H7 (cell line): ENCODE measurements at places on chromosomes 6 and 20.

DNA sequence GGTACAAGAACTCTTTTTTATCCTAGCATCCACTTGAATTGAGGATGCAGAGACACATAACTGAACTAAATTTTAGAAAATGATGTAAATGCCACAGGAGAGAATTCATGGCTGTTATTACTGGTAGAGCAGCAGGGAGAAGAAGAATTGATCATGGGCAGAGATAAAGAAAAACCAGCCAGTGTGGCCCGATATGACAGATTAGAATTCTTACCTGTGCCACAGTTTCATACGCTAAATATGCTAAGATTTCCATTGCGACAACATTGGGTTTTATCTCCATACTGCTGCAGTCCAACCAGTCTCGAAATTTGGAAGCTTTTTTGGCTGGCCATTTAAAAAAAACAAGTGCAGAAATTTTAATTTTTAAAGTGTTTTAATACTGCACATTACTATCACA lies 373.8 kb upstream of the RUNX2 start:
- no peak for DNase-seq

- DNase-seq, result no peak
These were observed 182.3 kb downstream of the CDH4 start for GRCh38 chr20:61434341-61434781.

- no peak for DNase-seq
These were observed 90.9 kb downstream of the FOXO3 start for GRCh38 chr6:108651340-108652227.

DNA sequence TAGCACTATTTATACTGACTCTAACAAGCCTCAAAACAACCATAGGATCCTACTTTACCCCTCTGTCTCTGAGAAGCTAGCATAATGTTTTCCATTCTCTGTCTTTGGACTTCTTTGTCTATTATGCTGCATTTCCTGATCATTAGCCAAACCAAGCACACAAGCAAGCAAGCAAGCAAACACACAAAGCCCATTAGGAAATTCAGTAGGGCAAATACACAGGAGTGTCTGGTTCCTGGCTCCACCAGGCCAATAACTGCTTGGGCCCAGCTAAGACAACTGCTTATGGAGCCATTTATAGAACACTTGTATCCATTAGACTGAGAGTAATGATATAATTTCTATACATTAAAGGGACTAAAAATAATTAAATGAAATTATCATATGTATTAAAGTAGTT lies 952.9 kb upstream of the EPHA7 start:
- no peak for DNase-seq

DNA sequence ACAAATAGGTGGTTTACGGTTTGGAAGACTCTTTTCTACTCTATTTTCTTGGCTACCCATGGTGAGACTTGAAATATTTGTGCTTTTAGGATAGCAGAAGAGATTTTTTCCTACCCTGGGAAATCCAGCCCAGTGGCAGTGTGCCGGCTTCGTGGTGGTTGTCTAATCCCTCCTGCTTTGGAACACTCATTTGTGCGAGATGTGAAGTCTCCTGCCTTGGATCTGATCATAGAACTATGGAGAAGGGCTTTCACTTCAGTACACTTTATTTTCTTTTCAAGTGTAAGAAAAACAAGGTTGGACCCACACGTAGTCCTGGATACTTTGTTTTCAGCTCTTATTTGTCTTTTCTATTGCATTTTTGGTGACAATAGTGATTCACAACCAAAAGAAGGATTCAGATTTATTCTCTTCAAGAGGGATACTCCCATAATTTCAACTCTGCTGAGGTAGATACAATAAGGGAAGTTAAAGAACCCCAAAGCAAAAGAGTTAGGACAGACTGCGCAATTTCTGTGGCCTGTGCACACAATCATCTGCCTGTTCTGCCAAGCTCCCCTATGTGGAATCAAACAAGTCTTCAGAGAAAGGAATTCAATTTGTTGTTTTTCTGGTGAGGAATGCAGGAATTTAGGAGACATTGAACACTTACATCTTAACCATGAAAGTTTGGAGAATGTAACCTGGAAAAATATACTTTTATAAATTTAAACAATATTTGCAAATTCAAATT lies 413.2 kb downstream of the GJA1 start:
- no peak for DNase-seq

- DNase-seq, result no peak
These were observed 16.6 kb downstream of the MCM9 start for GRCh38 chr6:118918329-118918725.

GRCh38 chr6:130680116-130680515 lies 147.1 kb upstream of the SMLR1 start:
- no peak for DNase-seq

- DNase-seq, result no peak
These were observed 57.6 kb downstream of the GOPC start for GRCh38 chr6:117544716-117545115.

DNA sequence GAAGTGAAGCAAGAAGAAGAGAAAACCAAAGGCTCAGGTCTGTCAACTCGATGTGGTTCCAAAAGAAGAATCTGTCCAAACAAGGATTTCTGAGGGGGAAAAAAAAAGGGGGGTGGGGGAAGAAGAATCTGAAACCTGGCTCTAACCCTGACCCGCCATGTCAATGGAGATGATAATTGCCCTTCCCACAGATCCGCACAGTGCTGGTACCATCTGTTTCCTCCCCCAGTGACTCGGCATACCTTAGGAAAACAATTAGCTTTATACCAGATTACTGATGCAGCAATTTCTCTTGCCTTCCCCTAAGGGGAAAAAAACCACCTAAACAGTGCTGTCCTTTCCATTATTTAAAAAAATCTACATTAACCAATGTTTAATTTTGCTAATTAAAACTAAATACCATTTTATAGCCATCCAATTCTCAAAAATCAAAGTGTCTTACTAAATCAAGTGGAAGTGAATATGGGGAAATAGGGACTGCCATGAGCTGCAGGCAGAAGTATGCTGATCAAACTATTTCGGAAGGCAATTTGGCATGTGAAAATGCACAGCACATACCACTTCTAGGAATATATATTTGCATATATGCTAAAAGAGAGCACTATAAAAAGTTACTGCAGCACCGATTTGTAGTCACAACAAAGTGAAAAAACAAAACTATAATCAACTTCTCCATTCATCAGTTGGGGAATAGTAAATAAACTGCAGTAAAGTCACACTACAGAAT lies 46.8 kb downstream of the MAP7 start:
- DNase-seq, result no peak

DNA sequence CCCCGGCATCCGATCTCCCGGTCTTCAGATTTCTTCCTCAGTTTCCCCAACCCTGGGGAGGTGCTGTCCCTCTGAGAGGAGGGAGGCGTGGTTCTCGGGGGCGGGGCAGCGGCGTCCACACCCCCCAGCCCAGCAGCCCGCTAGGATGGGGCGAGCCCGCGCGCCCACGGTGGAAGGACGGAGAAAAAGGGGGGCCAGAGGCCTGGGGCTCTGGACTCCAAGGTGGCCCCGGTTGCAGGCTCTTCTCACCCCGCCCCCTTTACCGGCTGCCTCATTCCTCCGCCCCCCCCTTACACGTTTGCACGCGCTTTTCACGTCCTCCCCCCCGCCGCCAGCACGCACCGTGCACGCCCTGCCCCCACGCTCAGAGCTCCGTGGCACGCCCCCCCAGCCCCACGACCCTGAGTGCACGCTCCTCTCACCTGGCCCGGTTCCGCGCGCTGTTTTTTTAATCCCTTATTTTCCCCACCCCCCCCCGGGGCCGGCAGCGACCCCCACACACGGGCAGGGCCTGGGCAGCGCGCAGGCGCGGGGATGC lies 402 bp downstream of the ZBTB12 start:
- peak; percentile 90 for DNase-seq

DNA sequence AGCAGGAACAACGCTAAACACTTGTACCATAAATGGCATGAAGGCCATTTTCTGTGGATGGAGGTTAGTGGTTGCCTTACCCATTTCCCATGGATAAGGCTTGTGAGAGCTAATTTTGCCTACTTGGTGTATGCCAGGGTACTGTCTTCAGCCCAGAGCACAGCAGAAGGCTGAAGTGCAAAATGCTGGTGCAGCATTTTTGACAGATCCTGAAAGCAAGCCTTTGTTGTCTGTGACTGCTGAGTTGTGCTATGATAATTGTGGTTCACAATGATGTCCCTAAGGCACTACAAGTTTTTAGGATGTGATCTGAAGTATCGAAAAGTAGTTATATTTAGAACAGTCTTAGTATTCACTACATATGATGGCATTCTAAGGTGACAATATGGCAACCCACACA lies 14.7 kb upstream of the HMGN3 start:
- no peak for DNase-seq

DNA sequence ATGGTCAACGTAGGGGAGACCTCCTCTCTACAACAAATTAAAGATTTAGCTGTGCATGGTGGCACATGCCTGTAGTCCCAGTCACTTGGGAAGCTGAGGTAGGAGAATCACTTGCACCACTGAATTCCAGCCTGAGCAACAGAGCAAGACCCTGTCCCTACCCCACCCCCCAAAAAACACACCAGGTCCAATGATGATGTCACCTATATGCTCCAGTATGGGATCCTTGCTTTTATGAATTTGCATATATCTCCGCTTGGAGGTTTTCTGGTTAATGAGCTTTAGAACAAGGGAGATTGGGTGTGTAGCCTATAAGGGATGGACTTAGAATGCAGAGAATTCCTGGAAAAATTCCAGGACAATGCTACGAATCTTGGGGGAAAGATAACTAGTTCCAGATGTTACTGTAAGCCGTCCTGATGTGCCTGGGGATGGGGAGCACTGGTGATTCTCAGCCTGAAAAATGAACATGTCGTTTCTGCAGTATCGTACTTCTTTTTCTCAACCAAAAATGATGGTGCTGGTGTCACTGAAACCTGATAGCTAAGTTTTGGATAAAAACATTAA lies 61.1 kb downstream of the ZBTB2 start:
- no peak for DNase-seq

GRCh38 chr20:21514553-21515251 lies 838 bp upstream of the NKX2-2 start:
- DNase-seq, result peak; percentile 95

- DNase-seq, result no peak
These were observed 682.2 kb upstream of the AGPAT4 start for GRCh38 chr6:161956082-161956481.

DNA sequence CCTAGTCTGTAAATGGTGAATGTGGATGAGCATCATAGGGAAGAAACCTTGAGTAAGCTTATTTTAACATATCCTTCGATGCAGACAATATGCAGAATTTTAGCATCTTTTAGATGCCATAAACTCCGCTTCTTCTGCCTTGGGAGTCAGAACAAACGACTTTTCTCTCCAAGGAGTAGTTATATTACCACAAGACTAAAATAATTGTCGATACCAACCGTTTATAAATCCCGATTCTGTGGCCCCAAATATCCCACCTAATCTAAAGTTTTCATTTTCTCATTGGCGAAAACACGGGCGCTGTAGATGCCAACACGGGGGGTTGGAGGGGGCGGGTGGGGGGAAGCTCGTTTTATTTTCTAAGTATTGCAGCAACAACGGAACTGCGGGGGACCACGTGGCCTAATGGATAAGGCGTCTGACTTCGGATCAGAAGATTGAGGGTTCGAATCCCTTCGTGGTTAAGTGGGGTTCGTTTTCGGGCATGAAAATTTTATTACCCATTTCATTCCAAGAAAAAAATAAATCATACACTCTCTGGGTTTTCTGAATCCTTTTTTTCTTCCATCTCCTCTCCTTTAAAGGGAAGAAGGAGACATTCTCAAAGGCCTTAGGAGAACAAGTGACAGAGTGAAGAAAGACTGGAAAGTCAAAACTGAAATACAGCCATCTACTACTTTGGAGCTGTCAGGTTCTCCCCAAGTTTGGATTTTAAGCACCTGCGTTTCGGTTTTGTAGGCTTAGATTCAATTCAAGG lies 65.5 kb upstream of the BTN3A2 start:
- DNase-seq, result no peak

DNA sequence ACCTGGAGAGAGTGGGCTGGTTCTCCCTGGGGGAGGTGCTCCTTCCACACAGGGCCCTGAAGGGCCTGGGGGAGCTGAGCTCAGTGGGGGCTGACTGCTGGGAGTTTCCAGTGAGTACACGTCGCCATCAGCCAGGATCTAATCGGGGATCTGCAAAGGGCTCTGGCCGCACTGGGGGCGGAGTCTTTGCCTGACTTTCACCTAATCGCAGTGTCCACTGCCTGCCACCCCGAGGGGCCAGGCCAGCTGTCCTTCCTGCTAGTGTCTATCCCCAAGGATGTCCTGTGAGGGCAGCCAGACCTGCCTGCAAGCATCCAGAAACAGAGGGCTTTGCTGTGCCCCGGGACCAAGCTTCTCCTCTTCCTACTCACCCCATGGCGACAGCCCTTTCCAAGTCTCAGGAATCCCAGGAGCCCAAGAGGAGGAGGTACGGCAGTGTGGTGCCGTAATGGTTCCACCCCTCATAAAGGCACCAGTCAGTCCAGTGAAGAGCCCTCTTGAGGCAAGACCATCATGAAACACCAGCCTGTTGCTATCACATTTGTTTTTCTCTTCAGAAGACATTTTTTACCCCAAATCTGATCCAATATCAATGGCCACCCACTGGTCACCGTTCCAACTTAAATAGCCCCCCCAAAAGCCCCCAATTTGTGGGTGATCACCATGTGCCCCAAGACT lies 243.1 kb upstream of the ECI2 start:
- no peak for DNase-seq

DNA sequence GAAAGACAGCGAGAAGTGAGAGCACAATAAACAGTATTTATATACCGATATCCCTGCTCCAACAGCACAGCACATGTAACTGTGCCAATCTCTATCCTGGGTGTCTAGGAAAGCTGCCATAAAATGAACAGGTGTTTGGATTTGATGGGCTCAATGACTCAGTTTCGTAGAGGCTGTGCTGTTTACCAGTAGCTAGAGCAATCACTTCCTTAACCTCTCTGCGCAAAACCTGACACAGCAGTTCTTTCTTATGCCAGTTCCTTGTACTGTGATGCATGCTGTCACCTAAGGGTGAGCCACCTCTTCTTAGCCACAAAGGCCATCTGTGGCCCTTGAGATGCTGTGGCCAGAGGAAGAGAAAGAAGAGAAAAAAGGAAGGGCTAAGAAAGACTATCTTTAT lies 59.3 kb downstream of the SHPRH start:
- no peak for DNase-seq

DNA sequence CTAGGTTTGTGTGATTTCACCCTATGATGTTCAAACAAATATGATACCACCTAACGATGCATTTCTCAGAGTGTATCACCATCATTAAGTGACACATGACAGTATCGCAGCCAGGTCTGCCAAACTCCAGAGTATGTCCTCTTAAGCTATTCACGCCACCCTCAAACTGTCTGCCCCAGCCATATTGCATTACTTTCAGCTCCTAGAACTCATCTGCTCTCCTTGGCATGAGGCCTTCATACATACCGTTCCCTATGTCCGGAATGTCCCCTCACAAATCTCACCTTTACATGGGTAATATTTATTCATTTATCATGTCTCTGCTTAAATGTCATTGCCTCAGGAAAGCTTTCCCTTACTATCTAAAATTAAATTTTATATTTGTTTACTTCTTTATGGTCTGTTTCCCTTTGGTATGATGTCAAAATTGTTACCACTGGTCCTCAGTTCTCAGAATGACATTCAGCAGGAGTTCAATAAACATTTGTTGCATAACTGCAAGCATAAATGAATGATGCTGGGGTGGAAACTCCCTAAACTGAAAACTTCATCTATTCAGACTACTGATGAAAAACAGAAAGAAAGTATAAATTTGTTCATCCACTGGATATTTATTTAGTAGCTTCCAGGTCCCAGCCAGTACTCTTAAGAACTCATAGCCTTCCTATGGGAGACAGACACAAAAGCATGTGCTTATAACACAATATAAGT lies 3.2 kb downstream of the SESN1 start:
- DNase-seq, result no peak
